Stimulated activated effector memory CD8-positive, alpha-beta T cell treated with anti-CD3 and anti-CD28 coated beads, Interleukin-12 subunit alpha, Interleukin-12 subunit beta, amount 100 ng/mL, for 72 hours (primary cell): ENCODE measurements at places on chromosomes 1 and 21.

GRCh38 chr1:40530735-40531380 lies 579 bp upstream of the ZNF684 start:
- peak; percentile 50 for DNase-seq

DNA sequence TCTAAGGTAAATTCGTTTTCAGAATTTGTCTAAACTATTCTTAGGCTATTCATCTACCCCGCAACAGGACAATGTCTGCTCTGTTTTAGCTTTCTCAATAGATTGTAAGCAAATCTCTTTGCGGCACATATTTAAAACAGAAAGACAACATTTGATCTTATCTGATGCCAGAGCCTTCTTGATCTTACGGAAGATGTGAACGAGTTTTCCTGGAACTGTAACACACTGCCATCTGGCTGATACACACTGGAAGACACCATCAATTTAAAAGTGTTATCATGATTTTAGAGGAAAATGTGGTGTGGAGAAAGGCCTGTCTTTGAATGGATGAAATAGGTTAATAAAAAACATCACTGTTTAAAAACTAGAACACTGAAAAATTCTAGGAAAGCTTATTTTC lies 36.1 kb downstream of the COA6 start:
- no peak for DNase-seq

GRCh38 chr1:111971396-111971795 lies 18.1 kb downstream of the KCND3 start:
- no peak for DNase-seq

GRCh38 chr1:186943891-186944686 lies 115.3 kb downstream of the PLA2G4A start:
- no peak for DNase-seq

DNA sequence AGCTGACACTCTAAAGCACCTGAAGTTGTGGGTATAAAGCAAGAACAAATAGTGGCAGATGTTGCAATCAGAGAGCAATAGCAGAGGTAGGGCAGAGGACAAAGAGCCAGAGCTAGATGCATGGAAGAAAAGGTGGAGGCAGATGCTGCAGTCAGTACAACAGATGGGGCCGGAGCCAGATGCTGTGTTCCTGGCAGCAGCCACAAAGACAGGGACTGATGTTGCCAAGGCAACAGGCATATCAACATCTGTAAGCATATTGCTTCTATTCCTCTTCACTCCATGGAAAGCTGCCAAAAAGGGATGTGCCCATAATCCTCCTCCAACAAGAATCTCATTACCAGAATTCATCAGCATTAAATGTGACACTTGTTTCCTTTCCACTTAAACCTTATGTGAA lies 108.0 kb downstream of the TNNI3K start:
- DNase-seq = no peak

DNA sequence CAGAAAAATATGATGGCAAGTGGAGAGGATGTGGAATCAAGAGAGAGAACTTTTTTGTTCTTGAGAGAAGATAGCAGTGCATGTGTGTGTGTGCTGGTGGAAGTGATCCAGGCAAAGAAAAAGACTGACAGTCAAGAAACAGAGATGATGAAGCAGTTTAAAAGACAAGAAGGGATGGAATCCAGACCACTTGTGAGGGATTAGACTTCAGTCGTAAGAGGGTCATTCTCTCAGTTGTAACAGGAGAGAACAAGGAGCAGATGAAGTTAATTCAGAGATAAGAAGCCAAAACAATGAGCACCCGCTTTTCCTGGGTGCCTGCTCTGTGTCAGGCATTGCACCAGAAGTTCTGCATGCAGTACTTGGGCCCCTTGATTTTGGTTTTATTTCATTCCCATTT lies 76.6 kb downstream of the RNF220 start:
- DNase-seq = no peak

DNA sequence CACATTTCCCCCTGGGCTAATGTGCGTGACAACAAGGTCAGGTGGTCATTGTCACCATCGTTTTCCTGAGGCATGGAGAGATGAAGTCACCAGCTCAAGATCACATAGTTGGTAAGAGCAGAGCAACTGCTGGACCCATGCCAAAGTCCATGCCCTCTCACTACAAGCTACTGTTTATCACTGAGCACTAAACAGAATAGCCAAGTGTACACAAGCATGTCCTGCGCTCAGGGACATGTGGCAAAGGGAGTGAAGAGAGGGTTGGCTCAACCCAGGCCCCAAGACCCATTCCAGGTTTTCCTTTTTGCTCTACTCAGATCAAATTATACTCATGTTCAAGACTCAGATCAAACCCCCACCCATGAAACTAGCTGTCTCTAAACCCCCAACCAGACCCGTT lies 20.8 kb downstream of the LRRC52 start:
- no peak for DNase-seq

DNA sequence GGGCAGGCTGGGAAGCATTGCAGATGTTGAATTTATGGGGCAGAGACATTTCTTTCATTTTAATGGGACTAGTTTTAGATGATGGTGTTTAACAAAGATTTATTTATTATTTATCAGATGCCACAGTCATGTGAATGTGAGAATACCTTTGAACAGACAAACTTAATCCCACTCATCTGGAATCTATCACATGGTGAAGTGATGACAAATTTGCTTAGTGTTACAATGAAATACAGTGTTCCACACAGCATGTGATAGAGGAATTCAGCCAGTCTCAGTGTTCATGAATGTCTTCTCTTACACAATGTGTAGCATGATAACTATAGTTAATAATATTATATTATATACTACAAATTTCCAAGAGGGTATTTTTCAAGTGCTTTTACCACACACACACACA lies 1361.7 kb upstream of the B3GALT2 start:
- DNase-seq = no peak

DNA sequence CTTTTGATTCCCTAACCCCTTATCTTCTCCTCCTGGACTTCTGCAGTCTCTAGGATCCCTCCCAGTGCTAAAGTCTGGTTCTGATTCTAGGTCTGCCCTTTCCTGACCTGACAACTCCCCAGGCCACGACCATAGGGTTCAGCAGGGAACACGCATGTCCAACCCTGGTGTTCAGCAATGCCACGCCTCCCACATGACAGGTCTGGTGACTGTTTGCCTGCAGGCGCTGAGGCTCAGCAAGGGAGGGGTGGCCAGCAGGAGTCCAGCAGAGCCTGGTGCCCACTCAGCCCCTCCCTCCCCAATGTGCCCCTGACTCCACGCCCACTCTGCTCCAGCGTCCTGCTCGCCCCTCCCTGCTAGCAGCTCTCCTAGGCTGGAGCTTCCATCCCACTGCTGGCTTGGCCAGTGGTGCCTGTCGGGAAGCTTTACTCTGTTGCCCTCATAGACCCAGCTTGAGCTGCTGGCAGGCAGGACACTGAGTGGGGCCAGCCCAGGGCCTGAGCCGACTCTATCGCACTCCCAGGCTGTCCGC lies 17.3 kb downstream of the SLC9A1 start:
- DNase-seq = no peak

DNA sequence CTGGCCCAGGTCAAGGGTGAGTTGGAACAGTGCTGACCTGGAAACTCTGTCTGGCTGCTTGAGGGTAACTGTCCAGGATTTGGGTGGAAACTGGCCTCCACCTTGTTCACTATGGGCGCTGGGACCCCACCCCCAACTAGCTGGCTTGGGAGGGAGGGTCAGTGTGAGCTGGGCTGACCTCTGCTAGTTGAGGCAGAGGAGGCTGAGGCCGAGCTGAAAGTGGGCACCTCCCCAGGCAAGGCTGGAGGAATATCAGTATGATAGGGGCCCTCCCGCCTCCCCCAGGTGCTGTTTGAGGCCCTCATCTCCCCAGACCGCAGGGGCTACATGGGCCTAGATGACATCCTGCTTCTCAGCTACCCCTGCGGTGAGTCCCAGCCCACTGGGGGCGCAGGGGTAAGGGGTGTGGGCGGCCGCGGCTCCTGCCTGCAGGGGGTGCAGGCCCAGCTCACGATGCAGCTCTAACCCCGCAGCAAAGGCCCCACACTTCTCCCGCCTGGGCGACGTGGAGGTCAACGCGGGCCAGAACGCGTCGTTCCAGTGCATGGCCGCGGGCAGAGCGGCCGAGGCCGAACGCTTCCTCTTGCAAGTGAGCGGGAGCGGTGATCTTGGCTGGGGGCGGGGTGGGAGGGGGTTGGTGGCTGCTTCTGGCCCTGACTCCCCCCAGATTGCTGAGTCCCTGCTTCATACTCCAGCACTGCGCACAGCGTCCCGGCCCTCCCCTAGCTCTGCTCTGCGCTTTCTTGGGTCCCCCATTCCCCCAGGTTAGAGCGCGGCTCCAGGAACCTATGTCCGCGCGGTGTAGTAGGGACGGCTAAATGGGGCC lies 22.9 kb downstream of the PTPRU start:
- no peak for DNase-seq

- DNase-seq = no peak
Observed at GRCh38 chr1:118075116-118075515, 109.9 kb downstream of the SPAG17 start.

DNA sequence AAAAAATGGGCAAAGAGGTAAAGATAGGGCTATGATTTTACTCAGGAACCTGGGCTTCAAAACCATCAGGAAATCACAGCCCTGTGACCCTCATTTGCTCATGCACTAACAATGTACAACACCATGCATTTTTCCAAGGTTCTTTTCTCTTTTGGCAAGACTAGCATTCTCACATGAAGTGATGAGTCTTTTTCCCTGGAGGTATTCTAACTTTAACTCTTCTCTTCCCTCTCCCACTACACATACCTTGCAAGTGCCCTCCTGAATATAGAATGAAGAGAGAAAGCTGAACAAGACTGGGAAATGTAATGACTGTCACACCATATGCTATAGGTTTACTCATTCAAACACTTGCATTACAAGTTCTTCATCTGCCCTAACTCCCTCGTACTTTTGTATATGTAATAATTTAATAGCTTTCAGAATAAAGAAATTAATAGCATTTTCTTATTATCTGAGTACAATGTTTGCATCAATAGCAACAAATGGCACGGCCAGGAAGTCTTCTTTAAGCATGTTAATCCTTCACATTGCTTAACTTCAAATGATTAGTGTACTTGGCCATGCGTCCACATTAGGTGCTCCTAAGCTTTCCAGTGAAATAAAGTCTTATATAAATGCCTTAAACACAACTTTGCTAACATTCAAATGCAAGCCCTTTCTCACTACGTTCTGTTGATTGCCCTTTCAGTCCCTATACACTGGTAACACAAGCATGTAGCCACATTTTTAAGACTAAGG lies 1.8 kb downstream of the NIBAN1 start:
- no peak for DNase-seq

DNA sequence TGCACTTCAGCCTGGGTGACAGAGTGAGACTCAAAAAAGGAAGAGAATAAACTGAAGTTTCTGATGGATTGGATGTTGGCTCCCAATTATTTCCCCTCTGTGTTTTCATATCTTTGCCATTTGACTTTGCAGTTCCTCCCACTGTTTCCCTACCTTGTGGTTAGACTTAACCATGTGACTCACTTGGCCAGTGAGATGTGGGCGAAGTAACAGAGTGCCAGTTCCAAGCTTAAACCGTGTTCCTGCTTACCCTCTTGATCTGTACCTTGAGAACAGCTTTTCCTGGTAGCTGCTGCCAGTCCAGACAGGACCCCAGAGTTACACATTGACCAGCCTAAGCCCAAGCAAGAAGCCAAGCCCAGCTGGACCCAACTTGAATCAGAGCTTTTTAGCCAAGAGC lies 323.4 kb downstream of the LTN1 start:
- no peak for DNase-seq
